Mesenteric fat pad (tissue), 1 donor: ENCODE measurements at places on chromosomes 16 and 17. TPM values are rescaled to one million over a fixed set of nuclear protein-coding genes. Genes with fewer than 3 reads are reported as not detected.

DNA sequence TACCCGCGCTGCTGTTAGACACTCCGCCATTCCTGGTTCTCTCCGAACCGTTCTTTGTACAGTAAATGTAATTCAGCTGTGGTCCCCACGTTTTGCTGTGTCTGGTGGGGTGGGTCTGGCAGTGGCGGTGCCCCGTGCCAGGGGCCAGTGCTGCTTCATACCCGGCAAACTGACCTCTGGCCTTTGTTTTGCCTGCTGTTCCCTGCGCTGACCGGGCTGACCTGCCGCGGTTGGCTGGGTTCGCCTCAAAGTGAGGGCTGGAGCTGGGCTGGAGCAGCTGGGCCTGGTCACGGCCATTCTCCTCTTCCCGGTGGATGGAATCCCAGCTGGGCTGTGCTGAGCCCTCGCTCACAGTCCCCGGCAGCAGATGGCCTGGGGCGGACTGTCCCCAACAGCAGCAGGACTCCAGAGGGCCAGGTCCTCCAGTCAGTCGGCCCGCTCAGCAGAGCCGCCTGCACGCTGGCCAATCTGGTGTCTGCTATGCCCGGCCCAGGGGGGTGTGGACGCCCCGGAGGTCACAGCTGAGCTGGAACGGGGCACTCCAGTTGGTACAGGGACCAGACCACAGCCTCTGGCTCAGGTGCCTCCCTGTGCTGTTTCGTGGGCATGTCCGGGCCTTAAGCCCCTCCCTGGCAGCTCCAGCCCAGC is 1.5 kb upstream of the WFIKKN1 start:
- DNase-seq, result no peak

DNA sequence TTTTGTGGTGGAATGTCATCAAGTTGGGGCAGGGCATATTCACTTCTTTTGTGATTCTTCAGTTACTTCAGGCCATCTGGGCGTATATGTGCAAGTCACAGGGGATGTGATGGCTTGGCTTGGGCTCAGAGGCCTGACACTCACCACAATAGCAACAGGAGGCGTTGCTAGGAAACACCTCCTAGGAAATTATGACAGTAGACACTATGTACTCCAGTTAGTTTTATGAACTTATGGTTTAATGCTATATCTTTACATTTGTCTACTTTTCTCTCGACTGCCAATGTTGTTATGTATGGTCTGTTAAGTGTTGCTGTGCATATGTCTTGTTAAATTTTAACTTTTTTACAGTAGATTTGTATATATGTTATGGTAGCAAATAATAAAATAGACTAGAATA is 788.7 kb upstream of the GOT2 start:
- DNase-seq, result no peak

The KRTAP4-9 gene
- not detected for total RNA-seq

GRCh38 chr17:48930435-48930873 is 14.2 kb downstream of the SNF8 start:
- DNase-seq, result no peak

The FOXJ1 gene
- total RNA-seq, result 0.16 TPM

GRCh38 chr16:74123195-74123594 is 173.4 kb upstream of the PSMD7 start:
- DNase-seq, result no peak

The SLC16A6 gene
- total RNA-seq, result 8.4 TPM

- DNase-seq, result no peak
Observed at GRCh38 chr17:77666881-77667395, 291.6 kb upstream of the TNRC6C start.

DNA sequence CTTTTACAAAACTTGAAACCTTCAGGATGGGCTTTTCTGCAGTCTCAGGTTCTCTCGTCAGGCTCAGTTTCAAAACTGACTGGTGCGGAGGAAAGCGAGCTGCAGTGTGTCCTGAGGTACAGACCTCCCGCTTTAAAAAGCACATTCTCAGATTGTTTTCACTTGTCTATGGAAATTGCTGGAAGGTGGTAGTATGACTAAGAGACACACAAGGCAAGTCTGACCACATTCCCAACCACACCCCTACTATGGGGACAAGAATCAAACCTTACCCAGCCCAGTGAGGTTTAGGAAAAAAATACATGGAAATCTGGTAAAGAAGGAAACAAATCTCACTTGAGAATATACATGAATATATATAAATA is 18.2 kb downstream of the SRP68 start:
- DNase-seq, result no peak

DNA sequence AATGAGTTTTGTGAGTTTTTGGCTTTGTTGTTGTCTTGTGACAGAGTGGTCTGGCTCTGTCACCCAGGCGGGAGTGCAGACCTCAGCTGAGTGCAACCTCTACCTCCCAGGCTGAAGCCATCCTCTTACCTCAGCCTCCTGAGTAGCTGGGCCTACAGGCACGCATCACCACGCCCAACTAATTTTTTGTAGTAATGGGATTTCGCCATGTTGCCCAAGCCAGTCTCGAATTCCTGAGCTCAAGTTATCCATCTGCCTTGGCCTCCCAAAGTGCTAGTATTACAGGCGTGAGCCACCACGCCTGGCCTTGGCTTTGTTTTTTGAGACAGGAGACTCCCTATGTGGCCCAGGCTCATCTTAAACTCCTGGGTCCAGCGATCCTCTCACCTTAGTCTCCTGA is 15.1 kb downstream of the CRK start:
- DNase-seq, result no peak

The EME1 gene
- not detected for total RNA-seq

DNA sequence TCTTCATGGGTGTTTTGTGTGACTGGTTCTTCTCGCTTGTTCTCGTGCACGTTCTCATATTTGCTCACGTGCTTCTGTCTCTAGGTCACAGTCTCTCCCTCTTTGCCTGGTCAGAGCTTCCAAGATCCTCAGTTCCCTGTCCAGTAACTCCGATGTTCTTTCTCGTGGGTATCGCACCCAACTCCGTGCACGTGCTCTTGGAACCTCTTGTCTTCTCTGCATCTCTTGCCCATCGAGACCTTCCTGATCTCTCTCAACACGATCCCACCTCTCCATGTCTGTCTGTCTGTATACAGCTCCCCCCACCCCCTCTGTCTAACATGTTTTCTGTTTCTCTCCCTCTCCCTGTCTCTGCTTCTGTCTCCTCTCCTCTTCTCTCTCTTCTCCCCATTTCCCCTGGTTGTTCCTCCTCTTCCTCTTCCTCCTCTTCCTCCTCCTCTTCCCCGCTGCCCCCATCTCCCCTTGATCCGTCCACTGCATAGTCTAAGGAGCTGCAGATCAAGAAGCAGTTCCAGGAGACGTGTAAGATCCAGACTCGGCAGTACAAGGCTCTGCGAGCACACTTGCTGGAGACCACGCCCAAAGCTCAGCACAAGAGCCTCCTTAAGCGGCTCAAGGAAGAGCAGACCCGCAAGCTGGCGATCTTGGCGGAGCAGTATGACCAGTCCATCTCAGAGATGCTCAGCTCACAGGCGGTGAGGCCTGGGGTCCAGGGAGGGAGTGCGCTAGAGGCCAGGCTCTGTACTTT is 6.1 kb downstream of the HIRIP3 start:
- no peak for DNase-seq

- no peak for DNase-seq
Observed at GRCh38 chr17:56815711-56816110, 18.0 kb downstream of the C17orf67 start.

The KRTAP4-6 gene
- not detected for total RNA-seq

The UNK gene
- total RNA-seq, result 24.6 TPM

The ZG16B gene
- total RNA-seq, result not detected

DNA sequence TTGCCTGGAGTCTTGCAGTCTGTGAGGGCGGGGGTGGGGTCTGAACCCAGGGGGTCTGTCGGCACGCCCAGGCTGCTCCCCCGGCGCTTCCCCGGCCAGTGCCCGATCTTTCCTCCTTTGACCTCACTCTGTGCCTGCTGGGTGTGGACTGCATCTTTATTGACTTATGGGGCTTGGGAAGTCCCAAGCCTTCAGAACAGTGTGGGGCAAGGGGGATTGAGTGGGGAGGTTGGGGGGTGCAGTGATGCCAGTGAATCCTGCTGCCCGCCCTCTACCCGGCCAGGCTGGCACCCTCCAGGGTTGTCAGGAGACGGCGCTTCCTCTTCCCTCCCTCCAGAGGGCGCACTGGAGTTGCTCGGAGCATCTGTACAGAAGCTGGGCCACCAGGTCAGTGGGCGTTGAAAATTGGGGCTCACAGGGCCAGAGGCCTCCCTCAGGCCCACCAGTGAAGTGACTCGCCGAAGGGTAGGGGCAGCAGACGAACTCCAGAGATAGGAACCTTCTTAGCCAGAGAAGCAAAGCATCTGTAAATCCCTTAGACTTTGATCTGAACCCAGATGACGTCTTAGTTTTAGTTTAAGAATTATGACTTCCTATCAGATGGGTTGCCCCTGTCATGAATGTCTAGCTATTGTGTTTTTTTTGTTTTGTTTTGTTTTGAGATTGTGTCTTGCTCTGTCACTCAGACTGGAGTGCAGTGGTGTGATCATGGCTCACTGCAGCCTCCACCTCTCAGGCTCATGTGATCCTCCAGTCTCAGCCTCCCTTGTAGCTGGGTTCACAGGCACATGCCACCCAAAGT is 184.8 kb upstream of the CIBAR2 start:
- no peak for DNase-seq

DNA sequence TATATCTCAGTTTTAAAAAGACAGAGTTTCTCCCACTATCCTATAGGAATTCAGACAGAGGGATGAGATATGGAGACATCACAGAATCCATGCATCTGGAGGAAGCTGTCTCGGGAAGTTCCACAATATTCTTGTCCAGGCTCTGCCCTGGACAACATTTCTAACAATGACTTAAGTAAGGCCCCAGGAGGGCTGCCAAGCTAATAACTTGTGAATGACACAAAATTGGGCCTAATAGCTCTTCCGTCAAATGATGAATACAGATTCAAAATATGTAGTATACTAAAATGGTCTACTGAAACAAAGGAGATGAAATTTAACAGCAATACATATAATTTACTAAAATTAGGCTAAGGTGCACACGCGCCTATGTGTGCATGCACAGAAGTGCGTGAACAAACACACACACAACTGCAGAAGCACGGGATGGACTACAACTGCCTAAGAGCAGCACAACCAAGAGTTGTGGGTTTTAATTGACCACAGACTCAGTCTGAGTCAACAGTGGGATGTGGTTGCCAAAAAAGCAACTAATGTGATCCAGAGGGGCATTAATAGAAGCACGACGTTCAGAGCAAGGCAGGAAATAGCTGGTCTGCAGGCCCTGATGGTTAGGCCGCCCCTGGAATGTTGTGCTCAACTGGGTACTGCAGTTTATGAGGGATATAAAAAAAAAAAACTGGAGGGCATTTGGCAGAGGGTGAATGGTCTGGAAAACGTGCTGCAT is 26.3 kb upstream of the HS3ST2 start:
- no peak for DNase-seq

DNA sequence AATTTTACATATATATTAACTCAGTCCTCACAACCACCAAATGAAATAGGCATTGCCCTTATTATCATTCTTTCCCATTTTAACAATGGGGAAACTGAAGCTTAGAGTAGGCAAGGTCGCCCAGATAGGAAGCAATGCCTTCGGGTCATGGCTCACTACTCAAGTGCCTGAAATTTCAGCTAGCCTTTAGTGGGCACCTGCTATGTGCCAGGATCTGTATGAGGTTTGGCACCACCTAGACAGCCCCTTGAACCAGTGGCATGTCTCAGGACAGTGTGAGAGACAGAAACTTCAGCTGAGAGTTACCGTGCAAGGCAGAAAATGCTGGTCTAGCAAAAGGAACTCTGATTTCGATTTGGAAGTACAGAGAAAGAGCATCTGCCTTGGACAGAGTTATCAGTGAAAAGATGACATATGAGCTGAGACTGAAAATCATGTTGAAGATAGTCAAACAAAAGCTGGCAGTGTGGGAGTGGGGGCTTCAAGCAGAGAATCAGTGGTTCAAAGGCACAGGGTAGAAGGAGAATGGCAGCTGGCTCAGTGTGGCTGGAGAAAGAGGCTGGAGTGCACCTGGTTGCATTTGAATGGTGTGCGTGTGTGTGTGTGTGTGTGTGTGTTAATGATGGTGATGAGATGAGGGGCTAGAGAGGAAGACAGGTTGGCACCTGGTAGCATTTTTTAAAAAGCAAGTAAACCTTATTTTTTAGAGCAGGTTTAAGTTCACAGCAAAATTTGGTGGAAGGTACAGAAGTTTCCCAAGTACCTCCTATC is 29.1 kb downstream of the CDH13 start:
- no peak for DNase-seq

DNA sequence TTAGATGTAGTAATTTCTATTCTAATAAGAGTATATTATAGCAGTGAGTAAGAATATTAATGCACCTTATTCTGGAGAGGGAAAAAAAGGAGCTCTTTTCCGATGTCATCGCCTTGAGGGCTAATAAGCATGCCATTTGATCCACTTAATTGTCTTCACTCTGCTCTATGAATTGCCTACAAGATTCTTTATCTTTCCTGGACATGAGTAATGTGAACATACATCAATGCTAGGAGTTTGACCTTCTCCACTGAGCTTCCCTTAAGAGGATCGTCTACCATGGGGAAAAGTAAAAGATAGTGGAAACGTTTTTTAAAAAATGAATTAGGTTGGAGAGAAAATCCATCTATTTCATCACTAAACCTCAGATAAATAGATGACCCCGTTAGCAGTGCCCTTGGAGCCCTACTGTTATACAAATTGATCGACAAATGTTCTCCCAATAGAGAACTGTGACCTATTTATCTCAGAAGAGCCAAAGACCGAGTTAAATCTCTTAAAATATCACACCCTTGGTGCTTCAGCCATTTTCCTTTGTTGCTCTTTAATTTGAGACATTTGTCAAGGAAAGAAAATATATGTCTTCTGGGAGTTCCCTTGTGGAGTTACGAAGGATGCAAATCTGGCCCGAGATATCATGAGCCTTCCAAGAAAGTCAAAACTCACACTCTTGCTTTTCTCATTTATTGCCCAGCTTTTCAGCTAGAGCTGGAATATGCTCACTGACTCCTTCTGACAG is 898.5 kb downstream of the KCNJ2 start:
- DNase-seq, result no peak
